Calu3 (cell line): ENCODE measurements at places on chromosomes 3 and 15.

GRCh38 chr3:40024526-40024925 lies 215.1 kb downstream of the MYRIP start:
- H3K36me3 ChIP-seq, result no peaks in the 10 kb centered on the region
- no peak for DNase-seq
- no peaks in the 10 kb centered on the region for H3K27me3 ChIP-seq
- H3K27ac ChIP-seq, result no peak overlapping the region
- peaks cover 12% of the 10 kb centered on the region for H3K4me1 ChIP-seq

GRCh38 chr3:126782536-126782935 lies 78.5 kb downstream of the CHCHD6 start:
- H3K4me3 ChIP-seq, result peak overlapping the region; percentile 38
- H3K27me3 ChIP-seq, result no peaks in the 10 kb centered on the region
- H3K27ac ChIP-seq, result peak overlapping the region; percentile 65
- no peaks in the 10 kb centered on the region for H3K36me3 ChIP-seq
- DNase-seq, result peak; percentile 82
- H3K4me1 ChIP-seq, result peaks cover 48% of the 10 kb centered on the region

DNA sequence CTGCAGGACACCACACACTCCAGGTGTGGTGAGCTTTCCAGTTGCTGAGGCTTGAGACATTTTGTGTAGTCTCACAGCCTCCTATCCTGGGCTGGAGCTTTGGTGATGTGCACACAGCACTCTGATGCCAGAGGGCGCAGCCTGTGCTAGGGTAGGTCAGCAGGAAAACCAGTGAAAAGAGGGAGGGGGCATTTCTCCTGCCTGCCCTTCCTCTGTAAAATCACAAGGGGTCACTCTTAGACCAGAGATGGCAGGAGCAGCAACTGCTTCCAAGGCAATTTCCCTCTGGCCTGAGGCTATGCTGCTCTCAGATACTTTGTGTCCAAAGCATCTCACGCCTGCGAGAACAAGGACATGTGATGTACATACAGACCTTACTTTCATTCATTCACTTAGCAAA lies 16.5 kb upstream of the MUSTN1 start:
- H3K27ac ChIP-seq, result no peak overlapping the region
- H3K4me1 ChIP-seq, result no peaks in the 10 kb centered on the region
- H3K4me3 ChIP-seq, result no peak overlapping the region
- no peaks in the 10 kb centered on the region for H3K36me3 ChIP-seq

- H3K36me3 ChIP-seq, result no peaks in the 10 kb centered on the region
- no peaks in the 10 kb centered on the region for H3K4me1 ChIP-seq
- DNase-seq, result no peak
- H3K4me3 ChIP-seq, result no peak overlapping the region
- no peaks in the 10 kb centered on the region for H3K27me3 ChIP-seq
Measured at GRCh38 chr3:61768284-61769037, 207.1 kb downstream of the PTPRG start.

DNA sequence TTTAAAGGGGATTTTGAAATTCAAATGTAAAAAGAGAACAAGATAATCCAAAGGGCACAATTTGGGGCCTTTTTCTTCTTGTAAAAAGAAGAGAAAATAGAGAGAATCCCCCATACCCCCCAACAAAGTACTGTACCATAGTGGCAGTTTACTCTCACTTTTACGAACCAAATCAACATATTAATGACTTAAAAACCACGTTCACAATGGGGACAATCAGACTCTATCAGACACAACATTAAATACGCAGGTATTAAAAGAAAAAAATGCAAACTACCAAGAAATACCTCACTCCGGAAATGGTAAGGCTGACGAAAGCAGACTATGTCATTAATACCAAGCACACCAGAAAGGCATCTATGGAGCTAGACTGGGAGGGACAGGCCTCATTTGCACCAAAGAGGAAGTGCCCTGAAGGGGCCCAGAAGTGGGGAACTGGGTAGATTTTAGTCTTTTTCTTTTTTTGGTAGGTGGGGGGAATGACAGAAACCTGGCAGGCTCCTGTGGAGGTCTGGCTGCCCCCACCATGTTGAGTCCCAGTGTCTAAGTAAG lies 134.3 kb downstream of the TIGIT start:
- H3K27ac ChIP-seq, result no peak overlapping the region
- H3K27me3 ChIP-seq, result no peaks in the 10 kb centered on the region
- no peaks in the 10 kb centered on the region for H3K36me3 ChIP-seq
- DNase-seq, result no peak
